ENCODE measurements at places on chromosomes 6 and 20.

DNA sequence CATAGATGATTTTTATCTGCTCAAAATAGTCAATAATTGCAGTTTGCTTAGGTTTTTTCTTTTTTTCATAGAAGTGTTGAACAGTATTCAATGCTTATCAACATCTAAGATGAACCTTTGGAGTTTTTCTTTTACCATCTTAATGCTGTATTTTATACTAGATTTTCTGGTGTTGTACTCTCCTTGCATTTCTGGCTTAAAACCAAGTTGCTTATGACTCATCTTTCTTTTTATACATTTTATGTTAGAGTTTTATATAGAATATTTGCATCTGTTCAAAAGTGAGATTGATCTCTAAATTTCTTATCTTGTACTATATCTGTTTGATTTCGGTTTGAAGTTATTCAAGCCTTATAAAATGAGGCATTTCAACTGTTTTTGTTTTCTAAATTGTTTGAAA, 232.5 kb downstream of the RFPL4B start:
- no peaks in the 10 kb centered on the region for H3K27me3 ChIP-seq
- no peak overlapping the region for H3K4me3 ChIP-seq
- no peaks in the 10 kb centered on the region for H3K4me1 ChIP-seq
- H3K36me3 ChIP-seq: no peaks in the 10 kb centered on the region

GRCh38 chr20:35871259-35871771, 83.0 kb downstream of the SCAND1 start:
- no peaks in the 10 kb centered on the region for H3K4me1 ChIP-seq
- no peak overlapping the region for H3K4me3 ChIP-seq
- H3K27ac ChIP-seq: no peak overlapping the region
- H3K27me3 ChIP-seq: no peaks in the 10 kb centered on the region
- peaks cover 23% of the 10 kb centered on the region for H3K36me3 ChIP-seq
- DNase-seq: no peak

DNA sequence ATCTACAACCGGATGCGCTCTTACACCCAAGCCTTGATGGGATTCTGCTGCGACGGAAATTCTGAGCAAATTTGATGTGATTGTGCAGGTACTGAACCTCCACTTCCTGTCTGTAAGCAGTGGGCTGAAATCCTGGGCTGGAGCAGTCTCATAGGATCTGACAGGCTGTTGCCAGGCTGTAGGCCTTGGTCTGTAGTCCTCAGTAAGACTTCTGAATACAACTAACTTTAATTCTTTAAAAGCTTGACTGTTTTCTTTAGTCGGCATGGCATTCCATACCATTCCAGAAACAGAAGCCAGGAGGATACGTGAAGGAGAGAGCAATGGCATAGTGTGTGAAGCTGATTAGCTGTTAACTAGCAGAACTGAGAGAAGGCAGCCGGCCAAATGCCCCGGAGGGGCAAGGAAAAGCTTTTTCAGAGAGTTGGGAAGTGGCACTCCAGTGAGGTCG, 68.3 kb downstream of the ADTRP start:
- no peaks in the 10 kb centered on the region for H3K4me1 ChIP-seq
- H3K27me3 ChIP-seq: no peaks in the 10 kb centered on the region
- H3K4me3 ChIP-seq: no peak overlapping the region
- H3K36me3 ChIP-seq: no peaks in the 10 kb centered on the region

DNA sequence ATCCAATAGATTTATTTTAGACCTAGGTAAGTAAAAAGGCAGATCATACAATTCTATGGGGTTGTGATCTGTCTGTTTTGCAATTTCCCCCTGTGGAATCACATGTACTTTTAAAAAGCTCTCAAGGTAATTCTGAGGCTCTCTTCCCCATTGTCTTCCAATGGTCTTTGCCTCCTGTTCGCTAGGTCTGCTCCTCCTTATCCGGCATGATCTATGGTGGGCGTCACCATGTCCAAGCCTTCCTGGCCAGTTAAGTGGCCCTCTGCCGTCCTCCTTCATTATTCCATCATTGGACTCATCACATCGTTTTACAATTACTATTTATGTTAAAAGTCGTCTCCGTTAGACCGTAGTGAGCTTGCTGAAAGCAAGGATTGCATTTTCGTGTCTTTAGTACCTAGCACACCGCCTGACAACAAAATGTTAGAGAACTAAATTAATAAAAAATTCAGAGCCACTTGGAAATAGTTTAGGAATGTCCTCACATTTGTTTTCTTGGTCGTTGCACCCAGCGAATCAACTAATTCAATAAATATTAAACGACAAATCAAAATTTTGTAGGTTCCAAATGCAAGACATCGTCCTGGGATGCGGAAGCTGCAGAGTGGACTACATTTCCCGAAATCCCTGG, 2.2 kb upstream of the STXBP5 start:
- peaks cover 11% of the 10 kb centered on the region for H3K4me1 ChIP-seq
- no peaks in the 10 kb centered on the region for H3K36me3 ChIP-seq
- H3K27me3 ChIP-seq: no peaks in the 10 kb centered on the region
- peak overlapping the region; percentile 87 for H3K4me3 ChIP-seq

DNA sequence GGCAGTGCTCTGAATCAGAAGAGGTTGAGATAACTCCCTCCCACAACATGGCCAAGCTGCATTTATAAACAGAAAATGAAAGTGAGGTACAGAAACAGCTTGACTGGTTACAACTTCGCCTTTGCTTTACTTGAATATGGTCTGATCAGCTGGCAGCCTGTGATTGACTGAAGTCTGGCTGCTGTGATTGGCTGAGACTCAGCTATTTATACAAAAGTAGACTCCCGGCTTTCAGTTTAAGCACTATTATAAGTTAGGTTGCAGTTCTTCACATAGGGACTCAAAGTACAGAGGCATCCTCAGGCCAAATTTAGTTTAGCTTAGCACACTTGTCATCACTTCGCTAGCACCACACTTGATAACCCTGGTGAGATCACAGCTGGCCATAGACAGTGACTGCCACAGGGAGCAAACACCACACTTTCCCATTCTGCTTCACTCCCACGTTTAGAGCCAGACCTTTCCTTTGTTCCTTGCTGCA, 362.6 kb downstream of the EPM2A start:
- H3K27ac ChIP-seq: peak overlapping the region; percentile 13
- no peaks in the 10 kb centered on the region for H3K36me3 ChIP-seq
- DNase-seq: no peak
- no peaks in the 10 kb centered on the region for H3K4me1 ChIP-seq
- no peak overlapping the region for H3K4me3 ChIP-seq
- no peaks in the 10 kb centered on the region for H3K27me3 ChIP-seq

DNA sequence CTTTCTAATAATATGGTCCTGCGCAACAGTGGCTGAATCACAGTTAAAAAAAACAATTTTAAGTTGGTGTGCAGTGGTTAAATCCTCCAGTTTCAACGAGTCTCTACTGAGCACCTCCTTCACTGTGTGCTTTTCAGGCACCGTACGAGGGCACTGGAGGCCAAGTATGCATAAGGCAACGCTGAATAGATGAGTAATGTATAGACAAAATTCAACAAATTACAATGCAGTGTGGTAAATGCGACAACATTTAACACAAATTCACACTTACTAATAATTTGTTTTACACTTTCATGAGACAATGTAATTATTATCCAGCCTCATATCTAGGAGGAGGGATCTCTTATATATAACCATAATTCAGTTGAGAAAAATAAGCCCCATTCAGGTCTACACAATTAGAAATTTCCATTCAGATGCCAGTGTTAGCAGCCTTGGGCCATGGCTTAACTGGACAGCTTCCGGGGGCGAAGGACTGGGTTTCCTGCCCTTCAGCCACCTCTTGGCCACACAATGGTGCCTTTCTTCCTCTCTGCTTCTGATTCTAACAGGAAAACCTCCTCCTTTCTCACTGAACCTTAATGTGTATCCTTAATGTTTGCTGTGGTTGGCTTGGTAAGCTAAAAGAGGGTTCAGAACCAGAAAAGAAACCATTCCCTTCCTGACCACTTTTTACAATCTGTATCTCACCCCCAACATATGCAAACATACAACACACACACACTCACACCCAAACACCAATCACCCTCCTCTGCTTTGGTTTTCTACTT, 51.9 kb downstream of the B4GALT5 start:
- DNase-seq: no peak
- H3K27me3 ChIP-seq: no peaks in the 10 kb centered on the region
- H3K27ac ChIP-seq: peak overlapping the region; percentile 68
- H3K4me3 ChIP-seq: no peak overlapping the region
- H3K4me1 ChIP-seq: peaks cover 19% of the 10 kb centered on the region

- H3K27ac ChIP-seq: no peak overlapping the region
- no peaks in the 10 kb centered on the region for H3K27me3 ChIP-seq
- no peaks in the 10 kb centered on the region for H3K4me1 ChIP-seq
- DNase-seq: no peak
- H3K36me3 ChIP-seq: no peaks in the 10 kb centered on the region
- no peak overlapping the region for H3K4me3 ChIP-seq
Observed at GRCh38 chr20:41669708-41670263, 51.6 kb upstream of the CHD6 start.

- H3K27ac ChIP-seq: no peak overlapping the region
- no peak overlapping the region for H3K4me3 ChIP-seq
- no peaks in the 10 kb centered on the region for H3K36me3 ChIP-seq
- H3K27me3 ChIP-seq: no peaks in the 10 kb centered on the region
Observed at GRCh38 chr20:43096931-43097260, 92.8 kb downstream of the PTPRT start.

DNA sequence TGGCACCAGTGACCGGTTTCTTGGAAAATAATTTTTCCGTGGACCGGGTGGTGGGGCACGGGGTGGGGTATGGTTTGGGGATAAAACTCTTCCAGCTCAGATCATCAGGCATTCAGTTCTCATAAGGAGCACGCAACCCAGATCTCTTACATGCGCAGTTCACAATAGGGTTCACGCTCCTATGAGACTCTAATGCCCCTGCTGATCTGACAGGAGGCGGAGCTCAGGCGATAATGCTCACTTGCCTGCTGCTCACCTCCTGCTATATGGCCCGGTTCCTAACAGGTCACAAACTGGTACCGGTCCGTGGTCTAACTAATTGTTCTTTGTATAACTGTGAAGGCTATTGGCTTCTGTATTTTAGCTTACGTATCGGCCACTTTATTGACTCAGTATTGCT, 51.7 kb downstream of the VSTM2L start:
- DNase-seq: no peak
- H3K4me1 ChIP-seq: no peaks in the 10 kb centered on the region
- H3K4me3 ChIP-seq: no peak overlapping the region
- no peaks in the 10 kb centered on the region for H3K27me3 ChIP-seq
- H3K27ac ChIP-seq: no peak overlapping the region
- H3K36me3 ChIP-seq: no peaks in the 10 kb centered on the region

- H3K4me3 ChIP-seq: no peak overlapping the region
- DNase-seq: no peak
- no peak overlapping the region for H3K27ac ChIP-seq
- no peaks in the 10 kb centered on the region for H3K27me3 ChIP-seq
Observed at GRCh38 chr6:49736017-49736508, 8.1 kb downstream of the CRISP3 start.

- H3K27me3 ChIP-seq: peaks cover under 1% of the 10 kb centered on the region
- no peaks in the 10 kb centered on the region for H3K36me3 ChIP-seq
- no peak overlapping the region for H3K27ac ChIP-seq
- no peak overlapping the region for H3K4me3 ChIP-seq
- no peak for DNase-seq
- H3K4me1 ChIP-seq: peaks cover 2% of the 10 kb centered on the region
Observed at GRCh38 chr6:139623372-139623771, 248.9 kb upstream of the CITED2 start.

DNA sequence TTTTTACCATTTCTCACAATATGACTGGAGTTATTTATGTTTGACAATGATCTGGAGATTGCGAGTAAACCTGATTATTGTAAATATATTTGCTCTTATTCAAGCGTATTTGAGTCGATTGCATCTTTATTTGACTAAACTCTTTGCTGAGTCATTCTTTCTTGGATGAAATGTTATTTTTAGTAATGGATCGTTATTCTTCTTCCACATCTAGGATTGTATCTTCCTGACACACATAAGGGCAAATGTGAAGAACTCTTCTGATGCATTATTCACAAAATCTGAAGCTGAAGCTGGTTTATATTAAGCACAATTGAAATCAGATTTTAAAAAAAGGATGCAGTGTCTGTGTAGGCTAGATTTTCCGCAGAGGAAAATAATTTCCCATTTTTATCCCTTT, 68.2 kb downstream of the SEL1L2 start:
- DNase-seq: no peak
- no peak overlapping the region for H3K4me3 ChIP-seq
- H3K36me3 ChIP-seq: no peaks in the 10 kb centered on the region
- H3K27ac ChIP-seq: no peak overlapping the region

- H3K36me3 ChIP-seq: no peaks in the 10 kb centered on the region
- no peaks in the 10 kb centered on the region for H3K4me1 ChIP-seq
- no peak for DNase-seq
- H3K27ac ChIP-seq: no peak overlapping the region
- peaks cover 2% of the 10 kb centered on the region for H3K27me3 ChIP-seq
- no peak overlapping the region for H3K4me3 ChIP-seq
Observed at GRCh38 chr6:134093007-134093573, 40.7 kb upstream of the SLC2A12 start.

GRCh38 chr6:133966654-133967329, 13.8 kb downstream of the TBPL1 start:
- no peaks in the 10 kb centered on the region for H3K27me3 ChIP-seq
- H3K27ac ChIP-seq: peak overlapping the region; percentile 30
- no peaks in the 10 kb centered on the region for H3K36me3 ChIP-seq
- DNase-seq: peak; percentile 11

GRCh38 chr6:126337323-126337722, 2.6 kb upstream of the CENPW start:
- no peak overlapping the region for H3K4me3 ChIP-seq
- no peak overlapping the region for H3K27ac ChIP-seq
- DNase-seq: no peak
- H3K4me1 ChIP-seq: peaks cover 8% of the 10 kb centered on the region
- H3K36me3 ChIP-seq: no peaks in the 10 kb centered on the region
- H3K27me3 ChIP-seq: no peaks in the 10 kb centered on the region

- peaks cover 21% of the 10 kb centered on the region for H3K4me1 ChIP-seq
- peak overlapping the region; percentile 86 for H3K27ac ChIP-seq
- DNase-seq: peak; percentile 92
- no peak overlapping the region for H3K4me3 ChIP-seq
- H3K27me3 ChIP-seq: no peaks in the 10 kb centered on the region
Observed at GRCh38 chr6:34182751-34183531, 37.1 kb upstream of the GRM4 start.

DNA sequence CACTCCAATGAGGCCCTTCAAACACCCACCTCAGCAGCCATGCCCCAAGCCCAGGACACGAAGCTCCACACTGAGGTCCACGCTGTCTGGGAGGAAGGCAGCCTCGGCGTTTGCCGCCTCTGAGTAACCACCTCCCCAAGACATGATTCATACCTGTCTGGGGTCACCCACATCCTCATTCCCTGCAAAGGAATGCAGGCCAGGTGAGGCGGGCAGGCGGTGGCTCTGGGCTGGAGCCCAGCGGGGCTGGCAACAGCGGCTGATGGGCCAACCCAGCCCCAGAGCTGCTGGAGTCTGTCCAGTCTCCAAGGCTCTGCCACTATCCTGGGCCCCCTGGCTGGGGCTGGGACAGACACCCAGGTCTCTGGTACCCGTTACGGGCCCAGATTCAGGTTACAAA, 14.8 kb downstream of the PMEPA1 start:
- H3K27me3 ChIP-seq: no peaks in the 10 kb centered on the region
- no peaks in the 10 kb centered on the region for H3K36me3 ChIP-seq
- H3K4me3 ChIP-seq: no peak overlapping the region
- H3K4me1 ChIP-seq: peaks cover 13% of the 10 kb centered on the region
- DNase-seq: no peak

- H3K27me3 ChIP-seq: no peaks in the 10 kb centered on the region
- H3K4me3 ChIP-seq: no peak overlapping the region
- H3K36me3 ChIP-seq: no peaks in the 10 kb centered on the region
- DNase-seq: no peak
- H3K27ac ChIP-seq: peak overlapping the region; percentile 65
- peaks cover 67% of the 10 kb centered on the region for H3K4me1 ChIP-seq
Observed at GRCh38 chr20:38883981-38884733, 42.1 kb upstream of the FAM83D start.

All from natural killer cell (primary cell).